ENCODE measurements at places on chromosomes 1 and 21.

GRCh38 chr1:174964972-174965361 is 34.8 kb upstream of the CACYBP start:
- no peak for DNase-seq

DNA sequence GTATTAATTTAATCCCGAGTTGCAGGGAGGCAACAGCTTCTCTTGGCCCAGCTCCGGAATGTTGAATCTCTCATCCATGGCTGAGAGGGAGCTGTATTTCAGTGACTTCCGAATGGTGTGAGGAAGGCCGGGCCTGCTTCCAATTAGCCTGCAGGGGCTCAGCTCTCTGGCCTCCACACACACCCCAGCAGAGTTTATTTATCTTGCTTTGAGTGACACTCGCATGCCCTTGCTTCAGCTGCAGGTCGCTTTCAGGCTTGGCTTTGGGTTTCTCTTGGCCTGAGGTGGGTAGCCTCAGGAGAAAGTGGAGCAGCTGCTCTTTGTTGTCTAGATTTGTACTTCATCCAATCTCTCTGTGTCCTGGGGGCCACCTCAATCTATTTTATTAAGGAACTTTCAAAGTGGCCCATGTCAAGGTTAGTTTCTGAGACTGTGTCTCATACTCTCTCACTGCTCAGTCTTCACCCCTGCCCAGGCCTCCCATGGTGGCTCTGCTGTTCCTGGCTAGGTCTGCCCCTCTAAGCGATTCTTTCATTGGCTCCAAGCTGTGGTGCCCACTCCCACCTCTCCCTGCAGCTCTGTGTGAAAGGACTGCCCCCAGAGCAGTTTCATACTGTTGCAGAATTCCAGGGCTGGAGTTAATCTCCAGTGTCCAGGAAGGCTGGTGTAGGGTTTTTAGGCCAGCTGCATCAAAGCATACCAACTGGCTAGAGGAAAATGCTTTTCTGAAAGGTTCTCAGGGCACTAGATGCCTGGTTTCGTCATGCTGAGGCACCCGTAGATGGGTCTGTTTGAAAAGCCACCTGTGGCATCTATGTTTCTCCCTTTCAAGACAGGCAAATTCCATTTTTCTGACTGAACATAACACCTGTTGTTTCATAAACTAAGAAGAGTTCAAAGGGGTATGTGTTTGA is 153.5 kb downstream of the PLXNA2 start:
- DNase-seq, result no peak

DNA sequence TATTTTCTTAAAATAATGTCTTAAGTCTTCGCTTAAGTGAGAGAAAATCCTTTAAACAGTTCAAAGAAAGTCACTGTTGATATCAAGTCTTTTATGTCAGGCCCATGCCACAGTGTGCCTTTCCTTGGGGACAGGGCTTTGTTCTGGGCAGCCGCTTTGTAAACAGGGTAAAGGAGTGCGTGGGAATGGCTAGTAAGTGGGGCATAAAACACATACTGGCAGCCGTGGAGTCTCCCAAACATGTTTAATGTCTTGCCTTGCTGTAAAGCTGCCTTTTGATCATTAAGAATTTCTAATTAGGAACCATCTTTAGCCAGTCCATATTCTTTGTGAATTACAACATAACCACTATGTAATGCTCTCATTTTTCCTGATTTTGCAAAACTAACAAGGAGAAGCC is 99.7 kb downstream of the PHTF1 start:
- no peak for DNase-seq

- DNase-seq, result no peak
Observed at GRCh38 chr1:50232336-50232735, 123.6 kb downstream of the ELAVL4 start.

- DNase-seq, result no peak
Observed at GRCh38 chr1:98791498-98791897, 130.0 kb downstream of the SNX7 start.

- no peak for DNase-seq
Observed at GRCh38 chr1:86453664-86454063, 15.1 kb upstream of the CLCA1 start.

- DNase-seq, result no peak
Observed at GRCh38 chr1:111719674-111720132, 19.5 kb downstream of the INKA2 start.

Data from germinal center (tissue), 1 donor.